ENCODE measurements at places on chromosomes 12 and 14.
A peak's percentile ranks its signal among the peaks of the same experiment; 100 is the strongest.

- peak; percentile 65 for DNase-seq
Measured at GRCh38 chr12:52585946-52586345, 12.3 kb upstream of the KRT74 start.

DNA sequence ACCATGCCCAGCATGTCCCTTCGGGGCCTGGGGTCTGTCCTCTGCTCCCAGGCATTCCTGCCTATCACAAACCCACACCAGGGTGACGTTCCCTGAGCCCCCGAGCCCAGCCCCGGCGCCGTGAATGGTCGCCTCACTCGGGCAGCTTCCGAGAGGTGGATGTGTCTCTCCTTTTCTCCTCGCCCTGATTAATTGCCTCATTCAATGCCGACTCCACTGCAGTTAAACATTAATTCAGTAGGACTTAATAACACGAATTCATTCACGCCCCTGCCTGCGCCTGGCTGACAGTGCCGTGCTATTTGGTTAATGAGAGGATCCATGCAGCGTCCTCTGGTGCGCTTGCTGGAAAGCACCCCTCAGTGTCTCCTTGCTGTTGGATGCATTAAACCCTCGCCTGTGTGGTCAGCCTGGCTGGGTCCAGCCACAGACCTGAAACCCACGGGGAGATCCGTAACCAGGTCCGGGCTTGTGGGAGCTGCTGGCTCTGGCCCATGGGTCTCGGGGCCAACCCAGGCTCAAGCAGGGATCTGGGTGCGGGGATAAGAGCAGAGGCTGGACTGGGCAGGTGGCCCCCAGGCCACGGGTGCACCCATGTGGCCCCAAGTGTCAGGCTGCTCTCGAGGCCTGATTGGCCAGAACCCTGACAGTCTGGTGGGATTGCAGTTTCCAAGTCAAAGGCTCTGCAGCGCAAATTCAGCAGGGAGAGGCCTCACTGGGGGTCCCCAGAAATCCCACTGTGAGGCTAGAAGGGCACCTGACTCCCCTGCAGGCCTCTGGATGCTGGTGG lies 55.4 kb downstream of the FBRSL1 start:
- DNase-seq: no peak

GRCh38 chr14:55129428-55130195 lies 560 bp downstream of the LGALS3 start:
- DNase-seq: peak; percentile 82

DNA sequence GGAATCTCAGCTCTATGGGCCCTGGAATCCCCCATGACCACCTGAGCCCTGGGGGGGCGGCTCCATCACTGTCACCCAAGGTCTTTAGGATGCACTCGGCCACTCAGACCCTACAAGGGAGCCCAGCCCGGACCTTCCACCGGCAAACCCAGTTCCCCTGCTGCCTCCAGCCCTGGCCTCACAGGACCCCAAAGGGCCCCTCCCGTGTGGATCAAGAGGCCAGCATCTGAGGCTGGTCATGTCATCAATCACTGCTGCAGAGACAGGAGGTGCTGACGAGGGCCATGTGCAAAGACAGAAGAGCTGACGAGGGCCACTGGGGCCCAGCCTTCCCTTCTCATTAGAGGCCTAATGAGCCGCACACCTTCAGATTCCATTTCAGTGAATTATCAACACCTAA lies 39.0 kb upstream of the SFSWAP start:
- no peak for DNase-seq

GRCh38 chr12:13165617-13166041 lies 30.9 kb upstream of the EMP1 start:
- DNase-seq: peak; percentile 20

DNA sequence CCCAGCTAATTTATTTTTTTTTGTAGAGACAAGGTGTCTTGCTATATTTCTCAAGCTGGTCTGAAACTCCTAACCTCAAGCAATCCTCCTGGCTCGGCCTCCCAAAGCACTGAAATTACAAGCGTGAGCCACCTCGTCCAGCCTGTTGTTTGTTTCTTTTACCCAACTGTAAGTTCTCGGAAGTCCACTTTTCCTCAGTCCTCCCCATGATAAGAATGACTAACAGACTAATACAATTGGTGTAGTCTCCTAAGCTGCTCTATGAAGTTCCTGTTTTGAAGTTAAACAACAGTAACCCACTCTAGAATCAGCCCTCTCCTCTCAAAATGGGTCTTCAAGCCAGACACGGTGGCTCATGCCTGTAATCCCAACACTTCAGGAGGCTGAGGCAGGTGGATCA lies 36.5 kb downstream of the HIGD1C start:
- DNase-seq: no peak

- no peak for DNase-seq
Measured at GRCh38 chr12:108666401-108666881, 32.7 kb upstream of the SELPLG start.

- no peak for DNase-seq
Measured at GRCh38 chr14:62381311-62382070, 619.3 kb downstream of the SNAPC1 start.

- DNase-seq: no peak
Measured at GRCh38 chr14:102537981-102538601, 28.5 kb upstream of the ANKRD9 start.

- DNase-seq: peak; percentile 11
Measured at GRCh38 chr12:130746546-130746945, 30.4 kb upstream of the RIMBP2 start.

GRCh38 chr14:39203659-39204606 lies 28.9 kb downstream of the PNN start:
- no peak for DNase-seq

DNA sequence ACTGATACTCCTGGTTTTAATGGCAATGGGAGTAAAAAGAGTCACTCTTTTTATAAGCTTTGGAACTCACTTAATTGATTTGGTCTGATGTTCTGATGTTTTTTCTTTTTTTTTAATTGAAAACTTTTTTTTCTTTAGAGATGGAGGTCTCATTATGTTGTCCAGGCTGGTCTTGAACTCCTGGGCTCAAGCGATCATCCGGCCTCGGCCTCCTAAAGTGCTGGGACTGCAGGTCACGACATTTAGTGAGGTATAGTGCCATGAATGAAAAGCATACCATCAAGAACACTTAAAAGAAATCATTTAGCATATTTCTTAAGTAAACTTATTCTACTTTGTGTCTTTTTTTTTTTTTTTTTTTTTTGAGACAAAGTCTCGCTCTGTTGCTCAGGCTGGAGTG lies 12.7 kb upstream of the EID3 start:
- no peak for DNase-seq

DNA sequence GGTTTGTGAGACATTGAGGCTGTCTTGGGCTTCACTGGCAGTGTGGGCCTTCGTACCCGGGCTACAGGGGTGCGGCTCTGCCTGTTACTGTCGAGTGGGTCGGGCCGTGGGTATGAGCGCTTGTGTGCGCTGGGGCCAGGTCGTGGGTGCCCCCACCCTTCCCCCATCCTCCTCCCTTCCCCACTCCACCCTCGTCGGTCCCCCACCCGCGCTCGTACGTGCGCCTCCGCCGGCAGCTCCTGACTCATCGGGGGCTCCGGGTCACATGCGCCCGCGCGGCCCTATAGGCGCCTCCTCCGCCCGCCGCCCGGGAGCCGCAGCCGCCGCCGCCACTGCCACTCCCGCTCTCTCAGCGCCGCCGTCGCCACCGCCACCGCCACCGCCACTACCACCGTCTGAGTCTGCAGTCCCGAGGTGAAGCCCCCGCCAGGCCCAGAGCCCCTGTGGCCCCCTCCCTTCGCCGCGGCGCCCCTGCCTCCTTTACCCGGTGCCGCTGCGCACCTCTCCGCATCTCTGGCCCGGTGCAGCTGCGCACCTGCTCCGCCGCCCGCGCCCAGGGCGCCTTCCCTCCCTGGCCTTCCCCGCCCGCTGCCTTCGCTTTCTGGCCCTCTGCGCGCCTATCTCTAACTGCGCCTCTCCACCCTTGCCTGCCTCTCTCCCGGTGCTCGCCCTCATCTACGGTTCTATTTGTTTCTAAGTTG lies at the start of gene ENO2:
Gene ENO2 (plus strand): TSS at position 335 of the 701 bp plus-strand sequence. CDS start 1,253 bp downstream, outside the sequence.
- no peak for DNase-seq

GRCh38 chr14:102966681-102967505 lies 44.4 kb downstream of the AMN start:
- no peak for DNase-seq

DNA sequence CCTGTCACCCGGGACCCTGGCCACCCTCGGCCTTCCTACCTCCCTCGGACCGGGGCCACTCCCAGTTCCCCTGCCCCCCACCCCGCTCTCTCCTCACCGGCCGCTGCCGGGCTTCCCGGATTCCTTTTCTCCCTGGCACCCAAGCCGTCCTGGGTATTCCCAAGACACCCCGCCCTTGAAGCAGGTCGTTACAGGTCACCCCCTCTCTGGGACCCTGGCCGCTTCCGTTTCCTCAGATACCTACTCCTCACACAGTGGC lies 493 bp downstream of the NUMB start:
- no peak for DNase-seq

GRCh38 chr12:25970082-25970481 lies 11.6 kb downstream of the RASSF8 start:
- no peak for DNase-seq

DNA sequence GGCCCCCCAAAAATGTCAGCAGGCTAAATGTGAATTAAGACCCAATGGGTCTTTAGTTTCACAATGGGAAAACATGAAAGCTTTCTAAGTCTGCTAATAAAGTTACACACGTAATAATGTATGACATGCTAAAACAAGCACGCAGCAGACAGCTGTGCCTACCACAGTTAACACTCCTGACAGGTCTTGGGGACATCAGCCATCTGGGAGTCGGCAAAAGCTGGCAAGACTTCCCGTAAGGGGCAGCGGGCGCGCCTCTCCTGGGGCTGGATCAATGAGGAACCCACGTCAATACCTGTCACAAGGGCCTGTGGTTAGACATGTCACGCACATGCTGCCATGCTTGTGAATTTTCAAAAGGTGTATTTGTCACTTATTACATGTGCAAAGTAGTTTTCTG lies 45.0 kb downstream of the ACTN1 start:
- no peak for DNase-seq

DNA sequence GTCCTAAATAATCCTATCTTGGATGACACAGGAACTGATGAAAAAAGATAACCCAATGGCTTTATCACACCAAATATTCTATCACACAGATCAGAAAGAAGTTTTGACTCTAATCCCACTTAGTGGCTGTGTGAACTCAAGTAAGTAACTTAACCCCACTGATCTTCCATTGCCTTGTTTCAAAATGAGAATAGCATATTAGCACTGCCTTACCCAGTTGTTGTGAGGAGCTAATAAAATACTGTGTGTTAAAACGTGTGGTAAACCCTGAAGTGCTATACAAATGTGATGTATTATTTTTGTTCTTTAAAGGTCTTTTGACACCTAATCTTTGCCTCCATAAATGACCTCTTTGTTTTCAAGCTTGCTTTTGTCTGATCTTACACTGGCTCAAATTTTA lies 60.9 kb upstream of the ARID2 start:
- DNase-seq: no peak

GRCh38 chr14:99333841-99334635 lies 62.0 kb upstream of the BCL11B start:
- DNase-seq: no peak

GRCh38 chr12:53675701-53676607 lies at the start of gene ATP5MC2:
Gene ATP5MC2, minus strand, starts transcription at chr12:53676083. Its CDS starts 3,469 bp downstream, at chr12:53672614.
- peak; percentile 99 for DNase-seq

DNA sequence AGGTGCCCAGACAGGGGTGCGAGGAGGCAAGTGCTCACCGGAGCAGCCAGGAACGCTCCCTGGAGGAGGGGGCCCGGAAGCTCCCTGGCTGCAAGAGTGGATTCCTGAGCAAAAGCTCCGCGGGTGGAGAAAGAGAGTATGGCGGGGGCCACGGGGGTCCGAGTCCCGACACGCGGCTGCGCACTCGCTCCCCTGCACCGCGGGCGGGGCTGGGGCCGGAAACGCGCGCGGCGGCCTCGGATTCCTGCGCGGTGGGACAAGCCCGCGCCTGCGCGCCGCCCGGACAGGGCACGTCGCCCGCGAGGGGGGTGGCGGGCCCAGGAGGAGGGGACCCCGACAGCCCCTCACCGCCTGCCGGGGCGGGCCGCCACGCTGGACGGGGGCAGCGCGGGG lies 27.8 kb upstream of the GPR132 start:
- DNase-seq: no peak

- peak; percentile 67 for DNase-seq
Measured at GRCh38 chr14:64879635-64880220, at the start of gene SPTB. Gene SPTB, minus strand, starts transcription at chr14:64879907. Its CDS starts 56,813 bp downstream, at chr14:64823094.

GRCh38 chr12:41950455-41950854 lies 194.2 kb downstream of the GXYLT1 start:
- no peak for DNase-seq
